ENCODE measurements at places on chromosomes 2 and 18. TPM values are rescaled to one million over a fixed set of nuclear protein-coding genes. Genes with fewer than 3 reads are reported as not detected.

CLEC4F gene
- not detected for total RNA-seq

- DNase-seq, result no peak
Observed at GRCh38 chr2:105879803-105880300, 135.1 kb downstream of the NCK2 start.

- DNase-seq, result no peak
Observed at GRCh38 chr2:132936261-132936660, 266.3 kb upstream of the LYPD1 start.

DNA sequence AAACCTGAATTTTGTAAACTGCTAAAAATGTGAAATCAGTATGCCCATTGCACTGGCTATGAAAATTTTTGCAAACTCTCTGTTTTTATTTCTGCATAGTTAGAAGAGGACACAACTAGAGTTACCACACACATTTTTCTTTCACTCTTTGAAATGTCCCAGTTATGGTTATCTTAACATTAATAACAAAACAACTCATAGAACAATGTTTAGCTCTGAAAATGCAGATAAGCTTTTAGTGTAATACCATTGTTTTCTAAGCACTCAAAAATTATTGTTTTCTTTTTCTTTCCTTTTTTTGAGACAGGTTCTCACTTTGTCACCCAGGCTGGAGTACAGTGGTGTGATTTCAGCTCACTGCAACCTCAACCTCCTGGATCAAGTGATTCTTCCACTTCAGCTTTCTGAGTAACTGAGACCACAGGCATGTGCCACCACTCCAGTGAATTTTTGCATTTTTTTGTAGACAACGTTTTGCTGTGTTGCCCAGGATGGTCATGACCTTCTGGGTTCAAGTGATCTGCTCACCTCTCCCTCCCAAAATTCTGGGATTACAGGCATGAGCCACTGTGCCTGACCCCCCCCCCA, 1204.5 kb upstream of the ZEB2 start:
- DNase-seq, result no peak

DNA sequence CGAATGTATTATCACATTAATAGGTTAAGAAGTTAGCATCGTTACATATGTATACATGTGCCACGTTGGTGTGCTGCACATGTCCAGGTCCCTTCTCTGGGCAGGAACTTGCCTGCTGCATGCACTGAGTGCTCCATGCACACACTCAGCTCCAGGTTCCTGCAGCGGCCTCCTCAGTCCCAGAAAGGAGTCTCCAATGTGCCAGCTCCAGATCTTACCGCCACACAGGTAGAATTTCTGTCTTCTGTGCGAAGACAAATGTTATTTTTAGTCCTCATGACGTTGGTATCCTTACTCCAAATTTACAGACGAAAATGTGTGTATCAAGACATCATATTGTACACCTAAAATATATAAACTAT, 127.1 kb downstream of the GALR1 start:
- DNase-seq, result no peak

SPP2 gene
- total RNA-seq, result not detected

NCKAP5 gene
- 14.4 TPM for total RNA-seq

DNA sequence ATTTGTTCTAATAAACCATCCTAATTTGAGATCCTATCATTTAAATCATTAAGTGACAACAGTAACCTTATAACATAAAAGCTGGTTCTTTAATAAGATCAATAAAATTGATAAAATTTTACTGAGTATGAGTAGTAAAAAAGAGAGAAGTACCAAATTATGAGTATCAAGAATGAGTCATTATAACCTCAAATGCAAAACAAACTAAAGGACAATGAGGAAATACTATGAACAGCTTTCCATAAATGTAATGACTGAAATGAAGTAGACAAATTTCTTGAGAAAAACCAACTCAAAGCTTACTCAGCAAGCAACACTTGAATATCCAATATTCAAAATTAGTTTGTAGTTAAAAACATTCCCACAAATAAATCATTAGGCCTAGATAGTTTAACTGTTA, 433.0 kb downstream of the ZEB2 start:
- DNase-seq, result no peak

Data from urinary bladder (tissue), 4 donors.